ENCODE measurements at places on chromosomes 1 and 21.

GRCh38 chr1:214859647-214860046 is 222.9 kb upstream of the KCNK2 start:
- DNase-seq: no peak

DNA sequence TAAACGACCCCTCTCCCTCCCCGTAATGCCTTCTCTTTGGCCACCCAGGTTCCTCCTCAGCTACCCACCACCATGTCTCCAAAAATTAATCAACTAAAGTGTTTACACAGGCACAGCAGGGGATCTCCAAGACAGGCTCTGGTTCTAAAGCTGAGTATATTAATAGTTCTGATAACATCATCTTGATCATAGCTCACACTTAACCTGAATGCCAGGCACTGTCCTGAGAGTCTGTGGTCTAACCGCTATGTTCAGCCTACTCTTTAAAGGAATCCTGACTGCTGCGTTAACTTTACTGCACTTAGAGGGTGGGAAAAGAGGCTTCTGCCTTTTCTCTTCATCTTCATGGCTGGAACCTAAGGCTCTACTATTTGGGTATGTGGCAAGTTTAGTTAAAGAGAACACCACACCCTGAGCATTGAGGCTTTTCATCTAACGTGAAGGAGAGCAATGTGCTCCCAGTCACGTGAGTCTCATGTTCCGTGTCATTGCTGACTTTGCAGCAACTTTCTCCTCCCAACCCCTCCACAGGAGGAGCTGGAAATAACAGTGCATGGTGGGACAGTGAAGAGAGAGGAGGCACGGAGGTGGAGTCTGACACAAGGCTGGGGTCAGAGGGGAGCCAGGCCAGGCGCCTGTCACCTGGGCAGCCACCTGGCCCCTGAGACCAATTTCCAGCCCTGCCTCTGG is 86.4 kb downstream of the FAM78B start:
- no peak for DNase-seq

GRCh38 chr1:41648844-41649243 is 164.4 kb upstream of the EDN2 start:
- DNase-seq: no peak

- DNase-seq: no peak
These were observed 6.7 kb downstream of the HSF2BP start for GRCh38 chr21:43652616-43653015.

DNA sequence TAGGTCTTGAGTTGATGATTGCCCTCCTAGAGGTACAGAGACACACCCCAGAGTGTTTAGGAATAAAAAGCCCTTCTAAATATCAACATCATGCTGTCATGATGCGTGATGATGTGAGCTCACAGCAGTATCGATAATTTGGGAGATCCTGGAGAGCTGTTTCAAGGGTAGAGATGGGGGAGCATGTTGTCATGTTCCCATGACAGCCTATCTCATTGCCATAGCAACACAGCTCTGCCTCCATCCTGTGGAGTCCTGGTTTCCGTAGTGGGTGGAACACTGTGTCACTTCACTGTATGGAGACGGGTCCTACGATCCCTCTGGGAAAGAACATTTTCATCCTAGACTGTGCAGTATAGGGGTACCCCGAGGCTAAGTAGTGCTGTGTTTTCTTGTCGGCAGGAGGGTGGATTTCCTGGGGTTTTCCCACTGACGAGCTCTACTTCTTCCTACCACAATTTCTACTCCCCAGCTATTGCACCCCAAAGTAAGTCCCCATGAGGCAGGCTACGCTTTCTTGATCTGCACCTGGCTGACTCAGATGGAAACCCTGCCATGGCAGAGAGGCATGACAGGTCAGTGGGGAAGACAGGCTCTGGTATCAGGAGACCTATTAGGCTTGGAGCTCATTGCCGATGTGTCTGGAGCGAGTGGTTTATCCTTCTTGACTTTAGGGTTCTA is 7.2 kb downstream of the KISS1 start:
- no peak for DNase-seq

All from thoracic aorta (tissue), 2 donors.